ENCODE measurements at places on chromosomes 12 and 14.

DNA sequence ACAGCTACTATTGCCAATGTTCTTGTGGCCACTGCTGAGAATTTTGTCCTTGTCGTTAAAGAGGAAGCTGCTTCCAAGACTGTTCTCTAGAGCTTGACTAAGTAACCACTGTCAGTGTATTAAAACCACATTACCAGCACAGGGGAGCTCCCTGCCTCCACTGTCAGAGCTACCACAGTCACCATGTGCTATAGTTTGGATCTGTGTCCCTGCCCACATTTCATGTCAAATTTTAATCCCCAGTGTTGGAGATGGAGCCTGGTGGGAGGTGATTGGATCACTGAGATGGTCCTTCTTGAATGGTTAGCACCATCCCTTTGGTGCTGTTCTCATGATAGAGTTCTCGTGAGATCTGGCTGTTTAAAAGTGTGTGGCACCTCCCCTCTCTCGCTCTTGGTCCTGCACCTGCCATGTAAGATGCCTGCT, 23.2 kb upstream of the RAP1B start:
- DNase-seq = no peak

DNA sequence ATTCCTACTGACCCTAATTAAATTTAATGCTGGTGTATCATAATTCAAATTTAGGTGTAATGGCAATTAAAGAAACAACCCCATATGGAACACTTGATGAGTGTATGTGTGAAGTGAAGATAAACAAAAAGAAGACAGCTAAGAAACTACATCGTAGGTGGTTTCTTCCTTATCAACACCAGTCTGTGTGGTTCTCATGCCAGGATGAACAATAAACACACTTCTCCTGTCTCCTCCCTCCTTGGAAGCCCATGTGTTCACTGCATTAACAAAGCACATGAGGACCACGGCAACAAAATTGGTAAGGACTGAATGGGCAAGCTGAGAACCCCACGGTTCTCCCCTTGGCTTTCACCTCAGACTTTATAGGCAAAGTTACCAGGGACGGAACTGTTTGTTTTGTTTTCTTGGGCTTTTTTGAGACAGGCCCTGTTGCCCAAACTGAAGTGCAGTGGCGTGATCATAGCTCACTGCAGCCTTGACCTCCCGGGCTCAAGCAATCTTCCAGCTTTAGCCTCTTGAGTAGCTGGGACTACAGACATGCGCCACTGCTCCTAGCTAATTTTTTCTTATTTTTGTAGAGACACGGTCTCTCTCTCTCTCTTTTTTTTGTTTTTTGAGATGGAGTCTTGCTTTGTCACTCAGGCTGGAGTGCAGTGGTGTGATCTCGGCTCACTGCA, 71.0 kb downstream of the TRAFD1 start:
- no peak for DNase-seq

- no peak for DNase-seq
Measured at GRCh38 chr12:7929083-7929792, 6.7 kb downstream of the SLC2A3 start.

DNA sequence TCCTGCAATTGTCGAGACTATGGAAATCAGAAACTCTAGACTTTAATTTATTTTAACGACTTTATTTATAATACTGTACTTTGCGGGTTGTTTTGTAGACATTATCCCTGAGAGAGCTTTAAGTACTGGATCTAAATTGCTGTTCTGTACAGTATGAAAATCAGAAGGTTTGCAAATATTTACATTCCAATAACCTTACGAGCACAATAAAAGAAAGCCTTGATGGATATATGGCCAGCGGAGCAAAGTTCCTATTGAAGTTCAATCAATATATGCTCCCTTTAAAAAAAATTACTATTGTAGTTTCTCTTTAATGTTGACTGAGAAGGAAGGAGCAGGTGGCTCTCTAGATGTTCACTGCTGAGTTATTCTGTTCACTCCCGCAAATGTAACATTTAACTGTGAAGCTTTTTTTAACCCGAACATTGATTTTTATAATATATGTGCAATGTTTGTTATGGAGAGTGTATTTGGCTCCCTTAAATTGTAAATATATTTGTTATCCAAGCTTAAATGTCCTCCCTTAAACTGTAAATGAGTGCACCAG, 235.3 kb downstream of the PLCZ1 start:
- DNase-seq = no peak

- no peak for DNase-seq
Measured at GRCh38 chr12:56224954-56225353, 812 bp downstream of the NABP2 start.

DNA sequence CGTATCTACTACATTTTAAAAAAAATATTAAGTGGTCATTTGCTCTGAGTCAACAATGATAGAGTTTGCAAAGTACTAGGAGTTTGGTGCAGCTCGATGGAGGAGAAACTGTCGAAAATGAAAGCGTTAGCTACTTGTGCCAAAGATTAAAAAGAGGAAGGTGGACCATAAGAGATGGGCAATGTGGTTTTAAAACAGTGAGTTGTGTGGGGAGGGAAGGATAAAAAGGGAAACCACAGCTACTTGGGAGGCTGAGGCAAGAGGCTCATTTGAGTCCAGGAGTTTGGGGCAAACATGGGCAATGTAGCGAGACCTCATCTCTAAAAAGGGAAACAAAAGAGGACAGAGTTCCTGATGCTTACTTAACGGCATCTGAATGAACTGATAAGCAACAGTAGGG, 18.2 kb upstream of the STRAP start:
- no peak for DNase-seq

All from dorsolateral prefrontal cortex (tissue), 122 donors.